ENCODE measurements at places on chromosomes 2 and 18.

GRCh38 chr2:146258071-146258470 lies 1586.8 kb upstream of the ACVR2A start:
- no peak for DNase-seq

GRCh38 chr18:34220081-34220815 lies 4.5 kb downstream of the NOL4 start:
- no peak for DNase-seq

DNA sequence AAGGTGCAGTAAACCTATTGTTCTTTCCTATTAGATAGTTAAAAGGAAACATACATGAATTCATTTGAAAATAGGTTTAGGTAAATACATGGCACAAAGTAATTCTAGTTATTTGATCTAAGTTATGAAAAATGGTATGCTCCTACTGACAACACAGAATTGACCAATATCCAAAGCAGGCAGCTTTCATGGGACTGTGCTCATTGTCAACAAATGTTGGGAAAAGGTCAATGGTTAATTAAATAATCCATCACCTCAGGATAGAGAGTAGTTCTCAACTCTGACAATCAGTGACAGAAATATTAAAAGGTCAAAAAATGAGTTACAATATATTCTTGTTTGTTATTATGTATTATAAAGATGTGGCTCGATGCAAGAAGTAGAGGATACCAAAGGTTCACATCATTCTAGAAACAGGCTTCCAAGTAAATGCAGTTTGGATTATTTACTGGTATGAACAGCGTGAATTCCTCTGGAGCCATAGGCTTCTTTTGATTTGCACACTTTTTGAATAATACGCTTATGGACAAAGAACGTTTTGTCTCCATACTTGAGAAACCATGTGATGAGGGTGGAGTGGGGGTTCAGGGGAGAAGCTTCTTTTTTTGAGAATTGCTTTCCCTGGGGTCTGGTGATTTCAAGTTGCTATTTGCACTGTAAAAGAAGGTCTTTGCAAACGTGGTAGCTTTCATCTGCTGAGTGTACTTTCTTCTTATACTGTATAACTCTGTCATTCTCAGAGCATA lies 422.0 kb upstream of the ZEB2 start:
- no peak for DNase-seq

- no peak for DNase-seq
Observed at GRCh38 chr18:48095726-48096125, 165.3 kb upstream of the SMAD2 start.

- no peak for DNase-seq
Observed at GRCh38 chr2:147512206-147512605, 332.6 kb upstream of the ACVR2A start.

GRCh38 chr18:36775396-36775795 lies 53.4 kb downstream of the TPGS2 start:
- no peak for DNase-seq

Data from amniotic stem cell (primary cell).